CD4-positive, CD25-positive, alpha-beta regulatory T cell (primary cell): ENCODE measurements at places on chromosomes 5 and 9. TPM values are rescaled to one million over a fixed set of nuclear protein-coding genes. Genes with fewer than 3 reads are reported as not detected.

The SREK1IP1 gene
- 31.6 TPM for total RNA-seq

The MSX2 gene
- total RNA-seq: 0.79 TPM

The PCDHGC4 gene
- not detected for total RNA-seq

The ZNF474 gene
- 0.20 TPM for total RNA-seq

The S1PR3 gene
- not detected for total RNA-seq

The IL7R gene
- 394 TPM for total RNA-seq

The RETREG1 gene
- 31.0 TPM for total RNA-seq

The CTSV gene
- total RNA-seq: 0.17 TPM

The TARS1 gene
- 46.7 TPM for total RNA-seq

The PCDHGB1 gene
- not detected for total RNA-seq

The TGFBI gene
- total RNA-seq: 3.7 TPM

The CDKN2A gene
- 16.5 TPM for total RNA-seq

The SLC45A2 gene
- not detected for total RNA-seq

The PTPN3 gene
- total RNA-seq: 0.47 TPM

The TRIM36 gene
- total RNA-seq: not detected

The AHRR gene
- total RNA-seq: 4.5 TPM

The F2R gene
- 6.8 TPM for total RNA-seq
